Stimulated activated CD8-positive, alpha-beta memory T cell treated with anti-CD3 and anti-CD28 coated beads, Interleukin-7, amount 100 ng/mL, for 1 hour (primary cell): ENCODE measurements at places on chromosomes 4 and X.

DNA sequence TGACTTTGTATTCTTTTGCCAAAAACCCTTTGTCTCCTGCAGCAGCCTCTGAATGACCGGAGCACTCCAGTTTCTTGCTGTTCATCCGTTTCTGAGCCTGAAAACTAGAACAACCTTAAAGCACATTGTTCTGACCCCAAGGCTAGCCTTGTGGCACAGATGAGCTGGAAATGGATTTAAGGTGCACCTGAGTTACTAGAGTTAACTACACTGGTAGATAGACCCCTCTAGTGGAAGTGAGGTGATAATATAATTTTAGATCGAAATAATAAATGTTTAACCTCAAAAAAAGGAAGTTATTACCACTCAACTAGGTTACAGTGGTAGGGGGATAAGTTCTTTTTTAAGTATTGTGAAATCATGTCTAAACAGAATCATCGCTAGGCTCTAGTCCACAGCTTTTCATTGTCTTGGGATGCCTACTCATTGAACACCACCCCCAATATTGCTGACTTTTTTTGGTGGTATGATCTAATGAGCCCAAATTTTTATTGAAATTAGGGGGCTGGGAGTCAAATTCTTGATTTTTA is 2.7 kb downstream of the PLS3 start:
- no peak for DNase-seq

DNA sequence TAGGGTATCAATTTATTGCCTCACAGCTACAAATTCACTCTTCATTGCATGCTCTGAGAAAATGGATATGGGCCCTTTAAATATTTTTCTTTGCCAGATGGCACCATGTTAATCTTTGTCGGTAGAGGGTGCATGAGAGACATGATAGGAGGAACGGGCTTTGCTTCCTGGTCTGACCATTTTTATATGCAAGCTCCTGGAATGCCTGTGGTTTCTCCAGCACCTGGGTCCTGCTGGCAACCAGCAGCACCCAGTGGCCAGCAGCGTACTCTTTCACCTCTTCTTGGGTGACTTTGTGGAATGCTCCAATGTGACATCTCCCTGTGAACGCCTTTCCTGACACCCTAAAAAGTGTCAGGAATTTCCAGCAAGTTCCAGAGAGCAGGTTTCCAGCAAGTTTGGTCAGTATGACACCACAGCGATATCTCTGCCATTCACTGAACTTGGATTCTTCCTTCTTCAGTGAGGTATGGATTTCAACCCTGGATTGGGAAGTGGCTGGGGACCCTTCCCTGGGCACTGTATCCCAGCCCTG is 140.3 kb upstream of the PGRMC2 start:
- no peak for DNase-seq

DNA sequence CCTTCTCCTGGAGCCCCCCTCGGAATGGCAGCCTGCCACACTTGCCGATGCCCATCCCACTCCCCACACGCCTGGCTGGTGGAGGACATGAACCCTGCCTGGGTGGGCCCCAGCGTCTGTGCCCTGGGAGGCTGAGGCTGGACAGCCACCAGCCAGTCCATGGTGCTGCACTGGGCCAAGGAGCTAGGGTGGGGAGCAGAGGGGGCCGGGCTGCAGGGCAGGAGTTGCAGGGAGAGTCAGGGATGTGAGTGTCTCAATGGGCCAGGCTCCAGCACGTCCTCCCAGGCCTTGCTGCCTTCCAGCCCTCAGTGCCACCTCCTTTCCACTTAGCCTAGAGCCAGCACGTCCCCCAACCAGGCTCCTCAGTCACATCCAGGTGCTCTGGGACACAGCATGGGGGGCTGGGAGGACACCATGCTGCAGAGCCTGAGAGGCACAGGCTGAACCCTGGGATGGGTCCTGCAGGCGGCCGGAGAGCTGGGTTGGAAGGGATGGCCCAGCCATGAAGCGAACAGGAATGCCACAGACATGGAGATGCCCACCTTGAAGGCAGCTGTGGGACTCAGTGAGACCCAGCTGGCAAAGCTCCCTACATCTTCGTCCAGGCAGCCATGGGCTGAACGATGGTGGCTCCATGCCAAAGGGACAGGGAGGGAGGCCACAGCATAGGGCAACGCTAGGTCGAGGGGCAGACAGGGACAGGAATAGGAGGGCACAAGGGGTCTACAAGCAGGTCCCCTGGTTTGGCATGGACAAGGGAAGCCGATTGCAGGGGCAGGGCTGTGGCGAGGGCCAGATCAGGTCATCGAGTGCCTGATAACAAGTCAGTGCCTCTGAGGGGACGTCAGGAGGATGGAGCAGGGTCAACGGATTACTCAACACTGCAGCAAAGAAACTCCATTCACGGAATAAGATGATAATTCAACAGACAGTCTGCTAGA is 30.1 kb upstream of the MXD4 start:
- DNase-seq, result no peak

- no peak for DNase-seq
Measured at GRCh38 chrX:44915361-44915868, 42.4 kb downstream of the KDM6A start.

DNA sequence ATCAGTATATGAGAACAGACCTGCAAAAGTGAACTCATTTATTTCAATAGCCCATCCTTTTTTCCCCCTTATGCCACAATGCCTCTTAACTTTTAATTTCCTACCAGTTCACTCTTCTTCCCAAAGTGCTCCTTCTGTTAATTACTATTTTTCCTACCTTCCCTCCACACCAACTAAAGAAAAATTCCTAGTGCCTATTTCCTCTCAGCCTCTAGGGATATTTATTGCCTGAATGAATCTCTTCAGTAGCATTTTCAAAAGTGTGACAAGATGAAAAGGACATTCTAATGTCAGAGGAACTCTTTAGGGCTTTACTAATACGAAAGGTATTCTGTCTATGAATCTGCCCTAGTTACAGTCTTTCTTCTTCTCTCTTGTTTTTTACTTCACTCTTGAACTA is 181.1 kb upstream of the SPRY1 start:
- no peak for DNase-seq

GRCh38 chr4:109998867-109999584 is 86.3 kb downstream of the EGF start:
- no peak for DNase-seq

GRCh38 chr4:154616287-154616686 is 3.8 kb upstream of the FGG start:
- no peak for DNase-seq

DNA sequence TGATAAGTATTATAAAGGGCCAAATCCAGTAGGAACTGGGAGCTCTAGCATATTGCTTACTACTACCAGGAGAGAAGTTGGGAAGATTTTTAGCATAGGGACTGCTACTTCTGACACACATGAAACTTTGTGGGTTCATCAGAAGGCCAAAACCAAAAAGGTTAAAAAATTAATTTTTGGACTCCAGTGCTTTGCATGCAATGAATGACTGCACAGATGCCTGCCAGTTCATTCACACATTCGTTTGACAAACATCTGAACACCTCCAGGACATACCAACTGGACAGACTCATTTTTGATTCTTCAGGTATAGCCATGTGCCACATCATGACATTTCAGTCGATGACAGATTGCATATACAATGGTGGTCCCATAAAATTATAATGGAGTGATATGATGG is 79.8 kb downstream of the MID1IP1 start:
- no peak for DNase-seq

GRCh38 chr4:125649452-125649851 is 334.7 kb downstream of the FAT4 start:
- no peak for DNase-seq

DNA sequence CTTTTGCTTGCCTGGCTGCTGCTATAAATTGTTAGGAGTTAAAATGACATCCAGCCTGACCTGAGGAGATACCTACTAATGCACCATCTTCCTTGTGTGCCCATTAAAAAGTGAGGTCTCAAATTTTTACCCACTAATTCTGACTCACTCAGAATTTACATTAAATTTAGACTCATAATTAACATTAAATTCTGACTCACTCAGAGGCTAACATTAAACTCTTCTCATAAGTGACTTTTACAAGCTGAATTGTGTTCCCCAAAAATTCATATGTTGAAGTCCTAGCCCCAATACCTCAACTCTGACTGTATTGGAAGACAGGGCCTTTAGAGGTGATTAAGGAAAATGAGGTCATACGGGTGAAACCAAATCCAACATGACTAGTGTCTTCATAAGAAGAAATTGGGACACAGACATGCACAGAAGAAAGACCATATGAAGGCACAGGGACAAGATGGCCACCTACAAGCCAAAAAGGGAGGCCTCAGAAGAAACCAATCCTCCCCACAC is 11.8 kb downstream of the CASP6 start:
- DNase-seq, result no peak

DNA sequence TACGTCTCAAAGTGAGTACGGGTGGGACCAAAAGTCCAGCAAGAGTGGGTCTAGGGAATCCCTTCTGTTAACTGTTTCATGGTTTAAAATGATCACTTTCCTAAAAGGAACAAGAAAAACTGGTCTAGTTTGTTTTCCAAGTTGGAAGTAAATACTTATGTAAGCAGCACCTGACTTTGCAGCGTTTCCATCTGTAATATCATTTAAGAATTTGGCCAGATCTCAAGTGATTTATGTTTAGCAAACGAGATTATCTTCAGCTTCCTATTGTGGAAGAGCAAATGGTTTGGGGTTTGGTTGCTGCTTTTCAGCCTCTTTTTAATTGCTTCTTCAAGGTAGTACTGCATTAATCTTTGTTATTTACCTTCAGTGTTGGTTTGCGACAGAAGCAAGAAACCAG is 50.4 kb downstream of the FHIP1A start:
- DNase-seq, result no peak

GRCh38 chrX:9958183-9958582 is 9.0 kb upstream of the CLDN34 start:
- no peak for DNase-seq

- no peak for DNase-seq
Measured at GRCh38 chr4:189979196-189980047, 38.8 kb downstream of the FRG1 start.

GRCh38 chr4:73751830-73752229 is 11.5 kb downstream of the CXCL8 start:
- no peak for DNase-seq

GRCh38 chr4:7988437-7988836 is 48.8 kb upstream of the AFAP1 start:
- no peak for DNase-seq

GRCh38 chr4:6659897-6660296 is 19.4 kb downstream of the MRFAP1 start:
- no peak for DNase-seq
